NCI-H2081 (cell line): ENCODE measurements at places on chromosomes 7 and 10.
A peak's percentile ranks its signal among the peaks of the same experiment; 100 is the strongest.

GRCh38 chr7:156222151-156222550 is 409.9 kb upstream of the SHH start:
- DNase-seq = no peak

GRCh38 chr7:112286250-112287086 is 80.0 kb downstream of the ZNF277 start:
- peak; percentile 99 for DNase-seq

DNA sequence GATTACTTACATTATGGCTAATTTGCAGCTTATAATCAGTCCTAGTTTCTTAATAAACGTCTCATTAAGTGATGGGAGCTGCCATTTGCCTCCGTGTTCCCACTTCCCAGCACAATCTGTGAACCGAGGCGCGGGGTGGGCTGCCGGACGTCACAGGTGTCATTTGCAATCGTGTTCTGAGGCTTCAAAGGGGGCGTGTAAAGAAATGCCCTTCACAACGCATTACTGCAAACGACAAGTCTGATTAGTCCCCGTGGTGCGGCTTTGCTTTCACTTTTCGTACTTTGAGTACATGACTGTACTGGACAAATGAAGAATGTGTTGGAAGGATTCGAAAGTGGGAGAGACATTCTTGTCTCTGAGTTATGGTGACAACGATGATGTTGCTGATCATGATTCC is 614.2 kb upstream of the ADARB2 start:
- DNase-seq = no peak

DNA sequence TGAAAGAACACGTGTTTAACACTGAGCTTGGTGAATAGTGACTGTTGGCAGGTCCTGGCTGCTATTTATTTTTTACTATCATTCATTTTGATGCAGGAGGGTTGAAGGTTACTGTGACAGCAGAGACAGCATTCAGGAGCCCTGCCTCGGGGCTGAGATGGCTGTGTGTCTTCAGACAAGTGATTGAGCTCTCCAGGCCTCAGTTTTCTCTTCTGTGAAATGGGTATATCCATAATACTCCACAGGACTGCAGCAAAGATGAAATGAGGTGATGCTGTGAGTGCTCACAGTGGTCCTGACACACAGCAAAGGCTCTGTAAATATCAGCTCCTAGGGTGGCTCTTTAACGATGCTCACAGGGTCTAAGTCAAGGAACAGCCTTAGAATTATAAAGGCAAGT is 295.2 kb downstream of the GFRA1 start:
- no peak for DNase-seq

- no peak for DNase-seq
Measured at GRCh38 chr7:92478095-92478494, 349 bp upstream of the ERVW-1 start.

- DNase-seq = peak; percentile 37
Measured at GRCh38 chr10:103859161-103860086, 4.0 kb upstream of the SH3PXD2A start.

DNA sequence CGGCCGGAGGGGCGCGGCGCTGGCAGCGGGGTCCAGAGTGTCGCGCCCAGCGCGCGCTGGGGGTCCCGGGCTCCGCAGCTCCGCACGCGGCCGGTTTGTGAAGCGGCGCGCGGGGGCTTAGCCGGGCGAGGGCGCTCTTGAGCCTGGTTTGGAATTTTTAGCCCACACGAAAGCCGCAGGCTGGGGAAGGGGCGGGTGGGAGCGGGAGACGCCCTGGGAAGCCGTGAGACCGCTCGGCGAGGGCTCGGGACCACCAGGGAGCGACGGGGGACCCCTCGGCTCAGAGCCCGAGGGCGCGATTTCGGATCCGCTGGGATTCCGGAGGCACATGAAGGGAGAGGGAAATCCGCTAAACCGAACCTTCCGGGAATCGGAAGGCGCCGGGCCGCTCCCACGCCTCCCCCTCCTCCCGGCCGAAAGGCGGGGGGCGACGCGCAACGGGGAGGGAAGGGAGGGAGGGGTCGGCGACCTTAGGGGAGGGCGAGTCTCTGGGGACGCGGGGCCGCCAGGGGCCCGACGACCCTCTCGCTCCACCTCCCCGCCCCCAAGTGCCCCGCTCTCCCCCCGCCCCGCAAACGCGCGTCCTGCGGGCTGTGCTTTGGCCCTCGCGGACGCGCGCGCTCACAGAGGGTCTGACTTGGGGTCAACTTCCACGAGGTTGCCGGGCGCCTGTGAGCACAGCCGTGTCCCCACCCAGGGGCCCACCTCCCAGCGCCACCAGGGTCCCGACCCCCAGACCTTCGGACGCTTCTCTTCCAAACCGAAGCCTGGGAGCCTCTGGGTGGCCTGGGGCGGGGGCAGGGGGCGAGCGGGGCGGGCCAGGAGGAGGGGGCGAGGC is 5.1 kb upstream of the ELFN1 start:
- DNase-seq = peak; percentile 28

DNA sequence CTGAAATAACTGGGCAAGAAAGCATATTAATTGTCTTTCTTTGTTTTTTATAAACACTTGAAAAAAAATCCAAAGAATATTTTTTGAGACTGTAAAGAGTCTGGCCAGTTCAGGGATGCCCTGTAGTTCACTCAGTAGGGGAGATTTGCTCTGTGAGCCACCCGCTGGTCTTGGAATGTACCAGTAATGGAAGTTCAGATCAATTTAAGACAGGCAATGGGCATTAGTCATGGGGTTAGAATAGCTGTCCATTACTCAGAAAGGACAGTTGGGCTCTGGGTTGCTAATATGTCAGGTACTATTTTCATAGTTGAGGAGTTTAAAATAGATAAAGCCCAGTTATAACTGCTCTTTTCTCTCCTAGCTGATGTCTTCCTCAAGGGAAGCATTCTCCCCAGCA is 38.7 kb downstream of the A1CF start:
- DNase-seq = no peak

GRCh38 chr10:100886091-100886490 is 26.7 kb upstream of the SLF2 start:
- no peak for DNase-seq

DNA sequence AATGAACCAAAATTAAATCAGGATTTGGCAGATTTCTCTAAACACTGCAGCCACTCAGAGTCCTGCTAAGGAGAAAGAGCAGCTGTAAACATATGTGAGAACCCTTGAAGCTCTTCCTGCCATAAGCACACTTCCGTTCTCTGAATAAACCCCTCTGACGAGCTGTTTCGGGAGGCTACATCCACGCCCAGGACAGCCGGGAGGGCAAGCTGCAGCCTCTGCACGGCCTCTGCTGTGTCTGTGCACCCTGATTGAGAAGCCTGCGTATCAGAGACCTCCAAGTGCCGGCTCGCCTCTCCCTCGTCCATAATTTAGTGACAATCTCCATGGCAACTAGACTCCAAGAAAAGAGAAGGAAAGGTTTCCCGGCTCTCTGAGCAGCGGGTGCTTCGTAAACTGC is 114.4 kb downstream of the PTPRN2 start:
- no peak for DNase-seq

- DNase-seq = no peak
Measured at GRCh38 chr7:22320416-22320815, 36.5 kb downstream of the RAPGEF5 start.

GRCh38 chr10:95440756-95441546 is 120.2 kb downstream of the SORBS1 start:
- DNase-seq = no peak

DNA sequence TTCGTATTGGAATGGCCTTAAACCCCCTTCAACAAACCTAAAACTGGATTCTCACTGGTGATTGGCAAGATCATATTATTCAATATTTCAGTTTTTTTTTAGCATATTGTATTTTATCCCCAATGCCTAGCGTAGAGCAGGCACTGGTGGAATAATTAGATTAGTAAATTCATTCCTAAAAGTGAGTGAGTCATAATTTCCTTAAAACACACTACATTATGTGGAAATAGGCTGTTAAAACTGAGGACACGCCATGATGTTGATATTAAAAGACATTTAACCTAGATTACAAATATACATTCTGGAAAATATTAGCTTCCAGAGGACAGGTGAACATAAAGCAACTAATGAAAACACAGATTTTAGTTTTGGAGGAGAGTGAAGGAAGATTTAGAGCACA is 463.9 kb downstream of the PARD3 start:
- no peak for DNase-seq

DNA sequence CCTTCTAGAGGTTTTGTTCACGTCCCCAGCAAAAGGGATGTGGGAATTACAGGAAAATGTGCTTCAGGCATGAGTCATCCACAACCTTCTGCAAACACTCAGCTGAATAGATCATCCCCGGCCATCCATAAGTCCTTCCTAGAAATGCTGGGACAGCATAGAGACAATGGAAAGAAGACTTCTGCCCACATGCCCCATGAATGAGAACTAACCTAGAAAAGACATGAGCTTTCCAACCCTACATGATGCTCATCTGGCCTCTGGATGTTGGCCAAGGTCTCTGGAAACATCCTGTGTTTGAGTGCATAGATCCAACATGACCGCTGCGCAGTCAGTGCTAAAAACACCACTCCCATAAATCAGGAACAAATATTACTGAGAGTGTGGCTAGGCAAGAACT is 277.5 kb downstream of the PLXNA4 start:
- DNase-seq = no peak
